ENCODE measurements at places on chromosomes 1 and 21.

- DNase-seq: no peak
Measured at GRCh38 chr1:14994841-14995437, 158.6 kb upstream of the TMEM51 start.

GRCh38 chr1:154445040-154445472 is 39.9 kb downstream of the IL6R start:
- no peak for DNase-seq

DNA sequence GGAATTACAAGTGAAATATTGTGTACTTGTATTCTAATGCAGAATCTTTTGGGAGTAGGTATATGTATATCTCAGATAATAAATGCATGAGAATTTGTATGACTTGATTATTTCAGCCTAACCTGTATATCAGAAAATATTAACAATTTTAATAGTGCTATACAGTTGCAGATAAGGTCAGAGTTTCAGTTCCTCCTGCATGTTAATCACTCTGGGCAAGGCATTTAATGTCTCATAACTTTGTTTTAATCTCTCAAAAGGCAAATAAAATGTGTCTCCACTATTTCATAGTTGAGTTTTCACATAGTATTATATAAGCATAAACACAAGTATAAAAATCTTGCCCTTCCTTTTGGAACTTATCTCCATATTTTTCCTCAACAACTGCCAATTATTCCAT is 352.5 kb downstream of the KCNT2 start:
- no peak for DNase-seq

- DNase-seq: no peak
Measured at GRCh38 chr1:113109908-113110554, 37.0 kb downstream of the LRIG2 start.

- DNase-seq: no peak
Measured at GRCh38 chr1:56539520-56539931, 39.8 kb downstream of the PLPP3 start.

Data from stimulated activated CD4-positive, alpha-beta T cell treated with anti-CD3 and anti-CD28 coated beads, Interleukin-1b, Interleukin-23, amount 100 ng/mL, for 24 hours (primary cell).